Stimulated activated CD8-positive, alpha-beta memory T cell treated with anti-CD3 and anti-CD28 coated beads, Interleukin-15, amount 100 ng/mL, for 24 hours (primary cell): ENCODE measurements at places on chromosomes 7 and 10.

DNA sequence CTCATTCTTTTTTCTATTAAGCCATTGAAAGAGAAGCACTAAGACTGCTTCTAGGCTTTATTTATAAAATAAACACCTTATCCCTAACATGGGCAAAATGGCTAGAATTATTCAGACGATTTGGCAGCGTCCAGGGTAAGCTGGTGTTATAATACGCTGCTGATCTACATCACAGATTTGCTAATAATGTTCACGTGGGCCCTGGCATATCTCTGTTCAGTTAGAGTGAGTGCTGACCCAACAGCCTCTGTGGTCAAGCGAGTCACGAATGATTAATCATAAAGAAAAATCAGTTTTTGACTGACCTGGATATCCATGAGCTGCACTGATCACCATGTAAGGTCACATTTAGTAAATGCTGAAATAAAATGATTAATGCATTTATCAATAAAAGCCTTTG, 28.4 kb upstream of the CBLL1 start:
- DNase-seq, result no peak

DNA sequence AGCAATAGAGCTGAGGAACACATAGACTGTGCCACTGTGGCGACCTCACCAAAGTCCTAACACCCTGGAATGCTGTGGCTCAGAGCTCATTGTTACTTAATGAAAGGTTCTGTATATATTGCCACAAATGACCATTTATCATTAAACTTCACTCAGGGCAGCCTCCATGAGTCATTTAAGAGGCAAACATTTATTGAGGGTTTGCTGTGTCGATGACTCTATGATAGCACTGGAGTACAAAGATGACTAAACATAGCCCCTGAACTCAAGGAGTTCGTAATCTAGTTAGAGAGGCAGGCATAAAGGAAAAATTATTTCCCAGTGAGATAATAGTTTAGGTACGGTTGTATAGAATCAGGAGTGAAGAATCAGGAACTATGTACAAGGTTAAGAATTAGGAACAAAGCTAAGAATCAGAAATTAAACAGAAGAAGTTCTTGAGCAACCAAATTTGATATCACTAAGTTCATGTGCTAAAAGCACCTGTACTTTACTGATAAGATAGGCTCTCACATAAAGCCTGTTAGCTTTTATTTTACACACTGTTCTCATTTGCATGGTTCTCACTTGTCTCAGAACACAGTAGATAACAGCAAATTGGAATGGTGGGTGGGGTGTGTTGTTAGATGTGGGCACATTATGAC, 7.9 kb downstream of the ENTPD7 start:
- no peak for DNase-seq

DNA sequence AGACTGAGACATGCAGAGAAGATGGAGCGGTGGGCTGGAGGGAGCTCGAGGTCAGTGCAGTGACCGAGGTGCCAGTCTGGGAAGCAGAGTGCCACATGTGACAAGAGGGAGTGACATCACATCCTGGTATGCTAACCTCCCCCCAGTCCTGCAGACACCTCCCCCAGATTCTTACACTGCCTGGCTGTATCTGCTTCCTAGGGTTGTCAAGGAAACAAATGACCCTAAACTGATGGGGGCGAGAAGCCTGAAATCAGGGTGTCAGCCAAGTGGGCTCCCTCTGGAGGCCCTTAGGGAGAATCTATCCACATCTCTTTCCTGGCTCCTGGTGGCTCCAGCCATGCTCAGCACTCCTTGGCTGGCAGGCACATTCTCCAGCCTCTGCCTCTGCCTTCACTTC, 316.1 kb upstream of the ZMIZ1 start:
- no peak for DNase-seq

GRCh38 chr10:58642283-58642682, 129.6 kb downstream of the BICC1 start:
- no peak for DNase-seq

DNA sequence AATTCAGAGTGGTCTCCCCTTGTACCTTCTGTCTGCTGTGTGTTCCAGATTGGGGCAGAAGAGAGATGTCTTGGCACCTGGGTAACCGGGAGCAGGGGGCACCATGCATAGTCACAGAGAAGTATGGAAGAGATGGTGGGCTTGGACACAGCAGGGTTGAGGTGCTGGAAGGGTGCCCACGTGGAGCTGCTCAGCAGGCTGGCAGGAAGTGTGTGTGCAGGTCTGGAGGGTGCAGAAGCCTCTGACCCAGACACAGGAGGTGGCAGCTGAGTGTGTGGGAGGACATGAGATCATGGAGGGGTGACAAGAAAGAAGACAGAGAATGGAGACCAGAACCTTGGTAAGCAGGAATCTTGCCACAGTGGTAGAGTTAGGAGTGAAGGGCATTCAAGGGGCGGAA, 42.3 kb upstream of the DUSP5 start:
- DNase-seq, result no peak
